Right hindlimb (tissue), 1 donor: ENCODE measurements at places on chromosomes 3 and 15.

DNA sequence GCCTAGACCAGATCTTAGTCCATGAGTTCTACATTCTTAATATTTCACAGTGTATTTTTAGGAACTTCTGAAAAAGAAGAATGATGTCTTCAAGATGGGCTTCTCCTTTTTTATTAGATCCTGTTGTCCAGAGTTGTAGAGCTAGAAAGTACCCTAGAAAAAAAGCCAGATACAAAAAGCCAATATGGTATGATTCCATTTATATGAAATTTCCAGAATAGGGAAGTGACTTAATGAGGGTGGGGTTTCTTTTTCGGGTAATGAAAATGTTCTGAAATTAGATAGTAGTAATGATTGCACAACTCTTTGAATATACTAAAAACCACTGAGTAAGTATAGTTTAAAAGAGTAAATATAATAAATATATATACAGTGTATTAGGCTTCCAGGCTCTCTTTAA is 116.9 kb downstream of the NFKBIZ start:
- no peak for DNase-seq

DNA sequence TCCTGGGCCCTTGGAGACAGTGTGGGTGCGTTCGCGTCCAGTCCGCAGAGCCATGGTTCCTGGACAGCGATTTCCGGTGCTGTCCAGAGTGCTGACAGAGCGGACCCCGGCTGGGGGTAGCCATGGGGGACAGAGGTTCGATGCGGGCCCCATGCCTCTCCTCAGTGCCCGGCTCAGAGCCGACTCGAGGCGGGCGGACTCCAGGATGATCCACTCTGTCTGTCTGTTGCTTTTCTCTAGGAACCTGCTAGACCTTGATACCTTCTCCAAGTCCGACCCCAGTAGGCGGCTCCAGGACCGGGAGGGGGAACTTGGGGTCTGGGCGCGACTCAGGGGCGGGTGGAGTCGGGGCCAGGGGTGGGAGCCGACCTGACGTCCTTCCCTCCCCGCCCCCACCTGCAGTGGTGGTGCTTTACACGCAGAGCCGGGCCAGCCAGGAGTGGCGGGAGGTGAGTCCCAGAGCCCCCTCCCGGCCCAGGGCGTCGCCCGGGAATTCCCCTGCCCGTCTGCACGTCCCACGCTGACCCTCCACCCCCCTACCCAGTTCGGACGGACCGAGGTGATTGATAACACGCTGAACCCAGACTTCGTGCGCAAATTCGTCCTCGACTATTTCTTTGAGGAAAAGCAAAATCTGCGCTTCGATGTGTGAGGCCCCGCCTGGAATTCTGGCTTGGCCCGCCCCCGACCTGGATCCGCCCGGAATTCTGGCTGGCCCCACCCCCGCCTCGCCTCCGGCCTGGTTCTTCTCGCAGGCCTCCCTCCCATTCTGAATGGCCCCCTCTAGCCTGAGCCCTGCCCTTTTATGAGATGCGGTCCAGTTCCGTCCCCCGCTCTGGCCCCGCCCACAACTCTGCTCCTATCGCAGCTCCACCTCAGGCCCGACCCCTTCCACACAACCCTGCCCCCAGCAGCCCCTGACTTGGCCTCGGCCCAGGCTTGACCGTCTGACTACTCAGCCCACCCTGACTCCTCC is 1.0 kb downstream of the CPNE9 start:
- DNase-seq, result peak; percentile 60

DNA sequence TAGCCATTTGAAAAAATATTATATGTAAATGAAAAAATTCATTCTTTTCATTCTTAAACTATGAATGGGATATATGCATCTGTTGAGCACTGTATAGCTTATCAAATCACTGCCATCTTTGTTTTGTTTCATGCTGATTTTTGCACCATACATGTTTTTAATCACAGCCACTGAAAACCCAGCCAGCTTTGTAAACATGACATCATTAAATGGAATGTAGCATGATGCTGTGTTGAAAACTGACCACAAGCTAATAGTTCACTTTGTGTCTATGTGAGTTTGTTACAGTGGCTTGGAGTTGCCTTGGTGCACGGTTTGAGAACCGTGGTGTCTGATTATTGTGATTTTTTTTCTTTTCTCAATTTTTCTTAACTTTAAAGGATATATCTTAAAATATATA is 75.7 kb downstream of the GMPS start:
- DNase-seq, result no peak

DNA sequence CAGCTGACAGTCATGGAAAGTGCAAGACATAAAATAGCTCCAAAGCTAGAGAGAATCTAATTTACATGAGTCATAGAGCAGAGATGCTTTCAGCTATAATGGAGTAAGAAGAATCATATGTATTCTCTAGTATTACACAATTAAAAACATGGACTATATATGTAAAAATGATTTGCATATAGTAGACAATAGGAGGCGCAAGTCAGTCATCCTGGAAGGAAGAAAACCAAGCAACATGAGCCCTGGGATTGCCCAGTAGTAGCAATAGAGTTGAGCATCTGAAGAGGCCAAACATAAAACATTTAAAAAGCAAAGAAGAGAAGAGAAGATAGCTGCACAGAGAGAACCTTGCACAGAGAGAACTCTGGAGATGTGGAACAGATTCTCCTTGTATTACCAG is 455.0 kb downstream of the EPHA3 start:
- DNase-seq, result no peak

GRCh38 chr3:172153335-172153861 is 114.0 kb downstream of the FNDC3B start:
- peak; percentile 95 for DNase-seq

DNA sequence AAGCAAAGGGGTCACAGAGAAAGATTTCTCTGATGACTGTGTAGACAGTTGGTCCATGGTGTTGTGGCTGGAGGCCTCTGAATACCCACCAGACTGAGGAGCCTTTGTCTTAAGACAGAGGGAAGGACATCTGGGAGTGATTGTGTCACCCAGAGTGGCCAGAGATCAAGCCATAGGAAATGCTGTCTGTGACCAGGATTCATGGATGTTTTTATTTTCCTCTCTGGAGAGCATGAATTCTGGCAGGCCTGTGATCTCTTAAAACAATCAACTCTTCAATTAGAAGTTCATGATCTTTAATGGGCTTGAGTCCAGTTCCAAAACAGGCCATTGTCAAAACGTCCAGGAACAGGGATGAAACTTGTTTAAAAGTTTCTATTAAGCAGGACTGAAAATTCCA is 198.9 kb upstream of the CTDSPL start:
- no peak for DNase-seq

DNA sequence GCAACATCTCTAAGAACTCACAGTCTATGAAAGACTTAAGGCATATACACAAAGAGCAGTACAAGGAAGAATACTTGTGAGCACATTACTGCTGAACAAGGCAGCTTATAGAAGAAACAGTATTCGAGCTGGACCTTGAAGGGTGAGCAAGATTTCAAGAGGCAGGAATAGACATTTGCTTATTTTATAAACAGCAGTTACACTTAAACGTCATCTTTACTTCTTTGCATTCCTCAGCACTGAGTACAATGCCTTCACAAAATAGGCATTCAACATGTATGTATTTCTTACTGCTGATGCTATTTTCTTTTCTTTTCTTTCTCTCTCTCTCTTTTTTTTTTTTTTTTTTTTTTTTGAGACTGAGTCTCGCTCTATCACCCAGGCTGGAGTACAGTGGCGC is 205.8 kb downstream of the ZIC4 start:
- DNase-seq, result no peak

- no peak for DNase-seq
Observed at GRCh38 chr3:175940881-175941280, 1081.7 kb downstream of the NAALADL2 start.

- no peak for DNase-seq
Observed at GRCh38 chr3:31813197-31813596, 167.9 kb downstream of the OSBPL10 start.

GRCh38 chr3:16180737-16181134 is 6.3 kb downstream of the GALNT15 start:
- DNase-seq, result no peak

GRCh38 chr15:49628379-49628778 is 7.5 kb downstream of the DTWD1 start:
- DNase-seq, result no peak

GRCh38 chr15:43095708-43096347 is 10.0 kb downstream of the UBR1 start:
- no peak for DNase-seq

GRCh38 chr15:59311195-59311594 is 61.5 kb downstream of the MYO1E start:
- no peak for DNase-seq

DNA sequence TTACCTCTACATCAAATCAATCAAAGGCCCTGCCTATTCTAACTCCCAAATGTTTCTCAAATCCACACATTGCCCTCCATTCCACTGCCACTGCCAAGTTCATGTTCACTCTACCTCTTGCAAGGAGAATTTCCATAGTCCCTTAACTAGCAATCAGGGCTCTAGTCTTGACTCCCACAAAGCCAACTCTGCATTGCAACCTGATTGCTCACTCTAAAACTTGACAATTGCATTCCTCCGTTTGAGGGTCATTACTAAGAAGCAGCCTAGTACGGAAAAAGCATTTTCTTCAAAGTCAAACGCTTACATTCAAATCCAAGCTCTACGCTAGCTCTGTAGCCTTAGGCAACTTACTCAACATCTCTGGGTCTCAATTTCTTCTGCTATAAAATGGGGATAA is 1.2 kb downstream of the CPA3 start:
- DNase-seq, result no peak

GRCh38 chr3:54514416-54514815 is 392.1 kb downstream of the CACNA2D3 start:
- DNase-seq, result no peak

GRCh38 chr3:62665627-62666437 is 209.4 kb downstream of the CADPS start:
- DNase-seq, result peak; percentile 68

- peak; percentile 41 for DNase-seq
Observed at GRCh38 chr3:40848421-40848820, 323.7 kb downstream of the ZNF621 start.

- DNase-seq, result peak; percentile 57
Observed at GRCh38 chr3:141308588-141309218, 59.6 kb upstream of the ZBTB38 start.

DNA sequence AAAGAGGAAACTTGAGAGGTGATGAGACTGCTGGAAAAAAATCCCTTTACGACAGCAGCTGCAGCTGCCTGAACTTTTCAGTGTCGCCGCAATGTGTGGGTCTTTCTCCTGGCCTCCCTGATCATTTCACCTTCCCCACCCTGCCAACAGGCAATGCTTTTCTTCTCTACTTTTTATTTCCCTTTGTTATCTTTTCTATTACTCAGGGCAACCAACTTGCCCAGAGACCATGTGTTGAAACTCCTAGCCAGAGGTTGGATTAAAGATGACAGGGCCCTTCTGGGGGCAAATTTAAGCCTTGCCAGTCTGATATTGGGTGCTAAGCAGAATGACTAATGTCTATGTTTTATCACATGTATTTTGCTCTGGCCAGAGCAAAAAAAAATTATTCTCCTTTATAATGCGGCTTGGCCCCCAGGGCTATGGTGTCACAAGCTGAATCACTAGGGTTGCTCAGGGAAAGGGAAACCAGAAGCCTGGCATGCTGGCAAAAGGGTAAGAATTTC is 51.5 kb upstream of the CFAP20DC start:
- DNase-seq, result no peak

DNA sequence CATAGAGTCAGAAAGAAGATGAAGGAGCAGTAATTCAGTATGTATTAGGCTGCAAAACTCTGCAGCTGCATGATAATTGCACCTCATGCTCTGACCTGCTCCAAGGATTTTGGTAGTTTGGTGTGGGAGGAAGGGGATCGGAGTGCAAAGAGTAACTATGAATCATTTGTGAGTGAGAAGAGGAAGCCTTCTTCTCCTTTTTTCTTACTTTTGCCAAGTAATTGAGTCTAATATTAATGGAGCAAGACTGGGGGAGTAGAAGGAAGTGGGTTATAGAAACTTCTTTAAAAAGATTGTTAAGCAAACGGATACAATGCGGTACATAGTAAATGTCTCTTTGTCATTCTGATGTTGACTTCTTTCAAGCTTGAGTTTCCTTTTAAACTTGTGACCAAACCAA is 276.5 kb downstream of the EDEM1 start:
- no peak for DNase-seq

- no peak for DNase-seq
Observed at GRCh38 chr15:58628206-58628947, 121.1 kb downstream of the ADAM10 start.

DNA sequence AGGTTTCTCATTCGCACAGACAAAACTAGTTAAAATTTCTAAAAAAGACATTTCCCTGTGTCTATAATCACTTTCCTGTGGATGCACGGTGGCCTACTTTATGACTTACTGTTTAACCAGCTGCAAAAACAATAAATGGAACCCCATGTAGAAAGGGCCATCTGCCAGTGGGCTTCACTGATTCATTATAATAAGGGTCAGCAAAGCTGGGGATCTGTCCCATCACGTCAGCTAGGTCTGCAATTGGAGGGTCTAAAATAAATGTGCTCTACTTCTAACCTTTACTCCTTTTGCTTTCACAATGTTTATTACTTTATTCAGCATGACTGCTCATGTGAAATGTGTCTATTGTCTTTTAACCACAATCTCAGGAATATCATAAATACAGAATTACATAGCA is 43.1 kb upstream of the NMD3 start:
- DNase-seq, result no peak

DNA sequence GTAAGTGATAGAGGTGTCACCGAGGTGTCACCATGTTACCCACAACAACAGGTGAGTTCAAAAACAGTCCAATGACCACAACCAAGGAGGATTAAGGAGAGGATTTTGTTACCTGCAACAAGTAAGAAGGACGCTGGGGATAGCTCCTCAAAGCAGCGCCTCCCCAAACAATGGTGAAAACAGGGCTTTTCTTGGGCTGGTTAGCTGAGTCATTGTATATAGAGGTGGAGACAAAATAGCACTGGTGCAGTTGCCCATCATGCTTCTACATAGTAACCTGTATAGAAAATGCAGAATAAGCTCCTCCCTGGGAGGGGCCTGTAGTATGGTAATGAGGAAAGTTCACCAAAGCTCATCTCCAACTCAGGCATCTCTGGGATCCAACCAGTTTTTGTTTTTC is 116.9 kb upstream of the EIF1B start:
- no peak for DNase-seq

DNA sequence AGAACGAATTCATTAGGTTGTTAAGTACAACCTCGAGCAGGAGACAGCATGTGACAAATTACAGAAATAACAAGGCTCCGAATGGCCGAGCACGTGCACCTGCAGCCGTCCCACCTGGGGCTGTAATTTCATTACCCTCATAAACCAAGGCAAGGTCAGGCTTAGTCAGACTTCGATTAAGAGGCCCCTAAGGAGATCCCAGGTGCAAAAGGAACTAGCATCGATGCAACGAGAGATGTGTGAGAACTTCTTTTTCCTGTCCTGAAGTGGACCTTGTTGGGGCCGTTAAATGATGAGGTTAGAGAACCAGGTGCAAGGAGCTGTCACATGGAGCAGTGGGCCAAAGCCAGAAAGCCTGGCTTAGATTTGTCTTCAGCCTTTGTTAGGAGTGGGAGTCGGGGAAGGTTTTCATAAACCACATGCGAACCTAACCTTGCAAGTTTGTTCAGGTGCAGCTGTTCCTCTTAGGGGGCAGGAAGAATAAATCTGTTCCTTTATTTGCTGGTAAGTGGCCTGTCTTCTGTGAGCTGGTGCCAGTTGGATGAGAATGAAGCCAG is 559.9 kb upstream of the MCTP2 start:
- peak; percentile 83 for DNase-seq
